ENCODE measurements at places on chromosomes 1 and 21. TPM values are rescaled to one million over a fixed set of nuclear protein-coding genes. Genes with fewer than 3 reads are reported as not detected.

CFHR5 gene
- total RNA-seq, result not detected

DNA sequence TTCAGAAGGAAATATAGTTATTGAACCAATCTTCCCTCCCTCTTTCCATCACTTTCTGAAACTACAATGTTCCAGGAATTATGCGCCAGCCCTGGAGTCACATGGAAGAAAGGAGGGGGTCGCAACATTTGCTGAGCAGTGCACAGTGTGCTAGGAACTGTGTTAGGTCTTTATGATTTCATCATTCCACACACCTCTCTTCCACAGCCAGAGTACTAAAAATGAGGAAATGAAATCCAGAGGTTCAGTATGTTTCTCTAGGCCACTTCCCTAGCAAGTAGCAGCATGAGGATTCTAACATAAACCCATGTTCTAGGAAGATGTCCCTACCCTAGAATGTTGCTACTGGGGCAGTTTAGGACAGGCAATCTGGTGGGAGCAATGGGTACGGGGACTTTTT, 158.1 kb downstream of the SLC45A1 start:
- no peaks in the 10 kb centered on the region for H3K36me3 ChIP-seq
- peaks cover 26% of the 10 kb centered on the region for H3K4me1 ChIP-seq
- no peak for DNase-seq
- H3K27ac ChIP-seq, result peak overlapping the region; percentile 72
- H3K27me3 ChIP-seq, result no peaks in the 10 kb centered on the region

DNA sequence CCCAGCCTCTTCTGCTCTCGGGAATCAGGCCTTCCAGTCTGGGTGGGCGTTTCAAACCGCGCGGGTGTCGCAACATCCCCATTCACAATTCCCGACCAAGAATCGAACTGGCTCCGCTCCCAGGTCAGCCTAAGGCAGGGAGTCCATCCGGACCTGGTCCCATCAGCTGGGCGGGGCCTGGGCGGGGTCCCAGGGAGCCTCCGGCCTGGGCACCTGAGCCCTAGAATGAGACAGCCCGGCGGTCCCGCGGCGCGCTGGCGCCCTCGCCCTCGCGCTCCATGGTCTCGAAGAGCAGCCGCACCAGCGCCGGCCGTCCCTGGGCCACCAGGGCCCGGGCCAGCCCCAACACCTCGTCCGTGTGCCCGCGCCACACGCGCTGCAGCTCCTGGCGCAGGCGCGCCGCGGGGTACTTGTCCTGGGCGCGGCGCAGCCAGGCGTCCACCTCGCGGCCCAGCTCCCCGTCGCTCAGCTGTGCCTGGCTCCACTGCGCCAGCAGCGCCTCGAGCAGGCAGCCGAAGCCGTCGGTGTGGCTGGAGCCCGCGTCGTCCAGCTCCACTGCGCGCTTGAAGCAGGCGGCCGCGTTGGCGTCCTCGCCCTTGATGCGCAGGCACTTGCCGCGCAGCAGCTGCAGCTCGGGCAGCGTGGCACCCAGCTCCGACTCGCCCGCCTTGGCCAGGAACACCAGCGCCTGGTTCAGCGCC, 16.9 kb upstream of the PARS2 start:
- DNase-seq, result no peak
- no peaks in the 10 kb centered on the region for H3K27me3 ChIP-seq
- no peak overlapping the region for H3K4me3 ChIP-seq
- peaks cover 16% of the 10 kb centered on the region for H3K4me1 ChIP-seq
- H3K36me3 ChIP-seq, result no peaks in the 10 kb centered on the region

GRCh38 chr1:182114627-182115023, 53.1 kb upstream of the ZNF648 start:
- no peaks in the 10 kb centered on the region for H3K36me3 ChIP-seq
- H3K27me3 ChIP-seq, result no peaks in the 10 kb centered on the region
- H3K4me3 ChIP-seq, result no peak overlapping the region
- no peak overlapping the region for H3K27ac ChIP-seq
- no peak for DNase-seq

- no peaks in the 10 kb centered on the region for H3K4me1 ChIP-seq
- no peak overlapping the region for H3K27ac ChIP-seq
- H3K36me3 ChIP-seq, result no peaks in the 10 kb centered on the region
- no peaks in the 10 kb centered on the region for H3K27me3 ChIP-seq
Measured at GRCh38 chr21:42426424-42426823, 22.7 kb downstream of the UBASH3A start.

All from sigmoid colon (tissue), 7 donors.